ENCODE measurements at places on chromosomes 13 and 19.

GRCh38 chr13:23554000-23554399 is 16.2 kb upstream of the TNFRSF19 start:
- no peak for DNase-seq

DNA sequence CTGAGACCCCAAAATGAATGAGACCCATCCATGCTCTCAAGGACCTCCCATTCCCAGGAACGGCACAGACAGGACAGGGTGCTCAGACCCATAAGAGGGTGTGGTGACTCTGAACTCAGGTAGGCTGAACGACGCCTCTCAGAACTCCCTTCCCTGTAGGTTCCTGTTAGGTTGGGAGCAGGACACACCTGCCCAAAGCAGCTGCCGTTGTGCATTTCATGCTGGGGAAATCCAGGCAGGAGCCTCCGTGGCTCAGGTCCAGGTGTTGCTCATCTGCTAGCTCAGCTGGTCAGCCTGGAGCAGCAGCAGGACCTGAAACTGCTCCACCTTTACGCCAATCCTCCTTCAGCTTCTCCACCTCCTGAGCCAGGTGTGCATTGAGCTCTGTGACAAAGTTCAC is 19.1 kb upstream of the TEX101 start:
- DNase-seq = no peak

DNA sequence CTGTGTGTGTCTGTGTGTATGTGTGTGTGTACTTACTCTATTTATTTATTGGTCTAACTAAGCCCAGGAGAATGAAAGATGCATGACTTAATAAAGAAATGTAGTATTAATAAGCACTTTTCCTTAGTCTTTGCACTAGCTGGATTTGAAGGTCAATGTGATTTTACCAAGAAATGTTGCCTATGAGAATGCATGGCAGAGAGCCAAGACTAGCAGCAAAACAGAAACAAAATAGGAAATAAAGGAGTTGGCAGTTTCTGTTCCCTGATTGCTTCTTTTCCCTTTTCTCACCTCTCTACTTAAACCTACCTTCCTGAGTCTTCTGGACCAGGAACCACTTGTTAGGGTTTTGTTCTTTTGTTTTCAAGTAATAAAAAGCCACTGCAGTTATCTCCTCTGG is 286.1 kb downstream of the KCTD12 start:
- DNase-seq = no peak

DNA sequence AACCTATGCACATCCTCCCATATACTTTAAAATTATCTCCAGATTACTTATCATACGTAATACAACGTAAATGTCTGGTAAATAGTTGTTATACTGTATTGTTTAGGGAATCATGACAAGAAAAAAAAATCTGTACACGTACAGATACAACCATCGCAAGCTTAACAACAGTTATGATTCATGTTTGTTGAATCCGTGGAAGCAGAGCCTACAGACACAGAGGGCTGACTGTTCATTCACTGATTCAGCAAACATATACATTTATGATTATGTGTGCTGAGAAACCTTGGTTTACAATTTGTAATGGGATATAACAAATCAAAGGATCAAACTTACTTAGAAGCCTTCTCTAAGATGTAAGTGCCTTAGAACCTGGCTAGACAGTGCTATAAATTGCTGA is 1.5 kb downstream of the ZNF260 start:
- no peak for DNase-seq

- no peak for DNase-seq
Observed at GRCh38 chr19:45079911-45080370, 881 bp downstream of the GEMIN7 start.

DNA sequence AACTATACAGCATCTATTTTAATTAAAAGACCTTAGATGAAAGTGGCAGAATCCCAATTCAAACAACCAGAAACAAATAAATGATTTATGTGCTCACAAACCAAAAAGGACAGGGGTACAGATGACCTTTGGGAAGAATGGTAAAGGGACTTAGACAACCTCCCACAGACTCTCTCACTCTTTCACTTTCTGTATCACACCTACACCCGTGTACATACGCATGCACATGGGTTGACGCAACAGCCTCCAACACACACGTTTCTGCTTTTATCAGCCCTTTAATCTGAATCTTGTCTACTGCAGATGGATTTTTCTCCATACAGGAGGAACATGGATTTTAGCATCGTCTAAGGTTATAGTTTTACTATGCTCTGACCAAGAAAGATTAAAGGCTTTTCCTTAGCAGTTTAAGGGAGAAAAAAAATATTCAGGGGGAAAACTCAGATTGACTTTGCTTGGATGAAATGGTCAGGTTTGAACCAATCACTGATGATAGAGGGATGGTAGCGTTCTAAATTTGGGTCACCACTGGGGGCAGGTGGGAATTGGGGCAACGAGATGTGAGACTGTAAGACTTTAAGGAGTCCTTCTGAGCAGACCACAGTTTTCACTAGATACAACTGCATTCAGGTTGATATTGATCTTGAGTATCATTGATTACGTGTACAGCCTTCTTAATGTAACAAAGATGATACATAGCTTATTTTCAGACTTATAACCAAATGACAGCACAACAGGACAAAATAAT is 166.1 kb downstream of the ITGBL1 start:
- no peak for DNase-seq

GRCh38 chr13:70788074-70788473 is 679.8 kb upstream of the KLHL1 start:
- DNase-seq = no peak

DNA sequence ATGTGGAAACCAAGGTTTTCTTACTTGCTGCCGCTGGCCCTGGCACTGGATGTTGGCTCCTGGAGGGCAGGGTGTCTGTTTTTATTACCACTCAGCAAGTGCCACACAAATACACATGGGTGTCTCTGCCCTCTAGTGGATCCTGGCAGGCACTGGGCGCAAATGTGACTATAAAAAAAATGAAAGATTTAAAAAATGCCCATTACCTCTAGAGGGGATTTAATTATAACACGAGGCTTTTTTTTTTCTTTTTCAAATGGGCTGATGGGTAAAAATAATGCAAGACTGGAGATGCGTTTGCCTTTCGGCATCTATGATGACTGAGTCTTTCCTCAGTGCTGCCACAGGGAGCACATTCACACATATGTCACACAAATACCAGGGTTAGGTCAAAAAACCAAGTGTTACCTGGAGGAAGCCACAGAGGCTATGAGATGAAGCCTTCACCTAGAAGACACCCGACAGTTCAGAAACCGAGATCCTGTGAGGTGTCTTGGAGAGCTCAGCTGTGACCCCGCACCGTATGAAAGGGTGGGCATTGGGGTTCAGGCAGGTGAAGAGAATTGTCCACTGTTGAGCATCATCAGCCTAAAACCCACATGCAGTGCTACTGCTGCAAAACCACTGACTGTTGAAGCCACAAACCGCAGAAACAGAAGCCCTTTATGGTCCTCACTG is 25.7 kb downstream of the CHAMP1 start:
- peak; percentile 35 for DNase-seq

GRCh38 chr13:50209631-50210030 is 194.4 kb downstream of the KCNRG start:
- DNase-seq = no peak

DNA sequence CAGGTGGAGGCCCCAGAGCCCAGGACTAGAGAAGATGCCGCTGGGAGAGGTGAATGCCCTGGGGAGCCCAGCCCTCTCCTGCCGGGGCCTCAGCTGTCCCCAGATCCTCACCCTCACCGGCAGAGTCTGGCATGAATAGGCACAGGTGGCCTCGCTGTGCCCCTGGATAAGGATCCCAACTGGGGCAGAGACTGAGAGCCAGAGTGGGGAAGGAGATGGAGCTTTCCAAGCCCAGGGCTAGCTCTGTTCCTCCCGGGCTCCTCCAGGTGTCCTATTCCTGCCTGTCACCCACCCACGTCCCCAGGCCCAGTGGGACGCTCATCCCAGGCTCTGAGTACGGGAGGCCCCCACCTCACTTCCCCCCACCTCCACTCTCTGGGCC is 16.5 kb downstream of the PRR36 start:
- DNase-seq = no peak

DNA sequence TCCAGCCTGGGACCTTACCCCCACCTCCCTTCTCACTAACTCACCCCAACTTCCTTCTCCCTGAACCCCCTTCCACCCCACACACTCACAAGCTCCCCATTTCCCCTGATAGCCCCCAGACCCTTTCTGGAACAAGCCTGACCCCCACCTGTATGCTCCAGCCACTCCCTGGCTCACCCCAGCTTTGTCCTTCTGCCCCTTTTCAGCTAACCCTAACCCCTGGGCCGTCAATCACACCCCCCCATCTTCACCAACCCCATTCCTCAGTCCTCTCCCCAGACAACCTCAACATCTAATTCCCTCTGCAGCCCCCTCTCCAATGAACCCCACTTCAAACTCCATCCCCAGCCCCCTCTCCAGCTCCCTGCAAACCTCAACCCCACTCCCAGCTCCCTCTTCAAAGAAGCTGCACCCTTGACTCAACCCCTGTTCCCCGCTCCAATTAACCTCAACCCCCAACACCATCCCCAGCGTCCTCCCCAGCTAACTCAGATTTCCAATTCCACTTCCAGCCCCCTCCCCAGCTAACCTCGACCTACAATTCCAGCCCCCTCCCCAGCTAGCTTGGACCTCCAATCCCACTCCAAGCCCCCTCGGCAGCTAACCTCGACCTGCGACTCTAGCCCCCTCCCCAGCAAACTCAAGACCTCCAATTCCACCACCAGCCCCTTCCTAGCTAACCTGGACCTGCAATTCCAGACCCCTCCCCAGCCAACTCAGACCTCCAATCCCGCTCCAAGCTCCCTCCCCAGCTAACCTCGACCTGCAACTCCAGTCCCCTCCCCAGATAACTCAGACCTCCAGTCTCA is 929 bp downstream of the GNG7 start:
- no peak for DNase-seq

- no peak for DNase-seq
Observed at GRCh38 chr19:50510121-50510670, 795 bp downstream of the JOSD2 start.

- no peak for DNase-seq
Observed at GRCh38 chr13:113754691-113755090, 4.3 kb upstream of the TMEM255B start.

- DNase-seq = no peak
Observed at GRCh38 chr19:51292971-51293370, 18.5 kb upstream of the IGLON5 start.

DNA sequence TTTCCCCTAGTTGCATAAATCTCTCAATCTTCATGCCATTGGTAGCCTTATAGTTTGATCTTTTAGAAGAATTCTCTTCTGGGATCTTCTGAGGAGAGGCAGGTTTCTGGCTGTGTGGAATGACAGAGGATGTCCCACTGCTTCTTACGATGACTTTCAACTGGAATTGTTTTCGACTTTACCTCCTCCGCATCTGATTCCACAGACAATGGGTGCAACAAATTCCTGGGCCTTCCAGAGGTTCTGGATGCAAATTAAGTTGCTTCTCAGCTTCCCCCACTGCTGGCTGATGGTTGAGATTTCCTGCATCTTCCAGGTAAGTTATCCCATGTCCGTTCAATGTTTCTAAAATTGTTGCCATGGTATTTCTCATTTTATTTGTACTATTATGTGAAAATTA is 142.3 kb upstream of the TSC22D1 start:
- no peak for DNase-seq

GRCh38 chr19:33634361-33635091 is 12.8 kb downstream of the CHST8 start:
- DNase-seq = no peak

DNA sequence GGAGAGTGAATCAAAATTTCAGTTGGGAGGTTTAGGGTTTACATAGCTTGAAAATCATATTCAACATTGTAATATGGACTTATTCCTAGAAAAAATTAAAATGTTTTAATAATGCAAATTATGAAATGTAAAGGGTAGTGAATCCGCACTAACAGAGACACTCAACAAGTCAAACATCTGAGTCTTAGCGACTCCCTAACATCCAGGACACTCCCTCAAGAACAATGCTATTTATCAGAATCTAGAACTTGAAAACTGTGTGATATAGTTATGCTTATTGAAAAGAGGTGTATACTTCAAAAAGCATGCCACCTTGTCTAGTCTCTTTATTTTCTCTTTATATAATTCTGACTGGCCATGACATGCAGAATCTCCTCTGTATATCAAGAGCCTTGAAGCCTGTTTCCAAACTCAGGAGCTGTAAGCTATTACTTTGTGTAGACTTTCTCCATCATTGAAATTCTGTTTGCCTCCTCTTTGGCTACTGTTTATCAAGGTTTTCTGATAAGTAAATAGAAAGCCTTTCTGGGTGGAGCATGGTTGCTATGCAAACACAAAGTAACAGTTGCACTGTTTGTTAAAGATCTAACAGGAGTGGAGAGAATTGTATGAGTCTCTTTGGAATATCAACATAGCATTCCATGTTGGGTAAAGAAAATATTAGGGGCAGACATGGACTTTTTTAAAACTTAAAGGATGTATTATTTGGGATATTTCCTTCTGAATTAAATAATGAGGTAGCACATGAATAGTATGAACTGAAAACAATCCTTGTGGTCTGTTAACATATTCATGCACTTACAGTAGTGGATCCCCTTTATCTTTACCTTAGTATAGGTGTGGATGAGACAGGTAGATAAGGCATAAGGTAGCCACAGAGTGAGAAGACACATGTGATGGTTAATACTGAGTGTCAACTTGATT is 56.4 kb upstream of the MBNL2 start:
- DNase-seq = no peak

GRCh38 chr13:50914848-50915247 is 5.3 kb downstream of the RNASEH2B start:
- DNase-seq = no peak

DNA sequence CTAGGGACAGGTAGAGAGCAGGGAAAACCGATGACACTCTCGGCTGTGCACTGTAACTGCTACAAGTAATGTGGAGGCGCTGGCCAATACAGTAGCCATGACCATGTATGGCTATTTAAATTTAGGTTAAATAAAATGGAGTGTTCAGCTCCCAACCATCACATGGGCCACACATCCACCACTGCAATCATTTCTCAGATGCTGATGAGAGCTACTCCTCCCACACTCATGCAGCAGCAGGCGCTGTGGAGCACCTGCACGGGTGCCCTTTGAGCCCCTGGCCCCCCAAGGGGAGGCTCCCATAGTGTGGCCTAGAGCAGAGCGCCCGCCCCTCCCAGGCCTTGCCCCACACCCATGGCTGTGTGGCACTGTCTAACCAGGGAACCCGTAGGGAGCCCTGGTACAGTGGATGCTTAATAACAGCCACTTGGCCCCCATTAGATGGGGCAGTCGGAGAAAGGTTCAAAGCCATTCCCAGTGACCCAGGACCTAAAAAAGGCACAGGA is 6.0 kb downstream of the ACP4 start:
- no peak for DNase-seq

- no peak for DNase-seq
Observed at GRCh38 chr13:75368167-75368566, 113.8 kb downstream of the TBC1D4 start.

DNA sequence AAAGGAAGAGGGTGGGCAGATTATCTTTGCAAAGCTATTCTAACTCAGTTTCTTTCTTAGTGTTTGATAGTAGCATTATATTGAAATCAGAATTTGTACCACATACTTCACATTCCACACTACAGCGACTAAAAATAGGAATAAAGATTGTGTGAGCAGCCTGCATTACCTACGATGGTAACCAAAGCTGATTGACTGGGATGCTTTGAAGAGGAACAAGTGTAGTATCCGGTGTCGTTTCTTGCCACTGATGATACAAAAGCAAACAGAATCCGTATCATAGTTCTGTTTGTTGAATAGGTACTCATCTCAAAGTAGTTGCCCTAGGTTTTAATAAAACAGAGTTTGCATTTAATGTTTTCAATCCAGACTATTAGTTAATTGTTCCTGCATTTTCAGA is 51.2 kb downstream of the FLT3 start:
- no peak for DNase-seq

- no peak for DNase-seq
Observed at GRCh38 chr19:2519482-2519881, 43.6 kb downstream of the GADD45B start.

Data from gastrocnemius medialis (tissue), 4 donors.